ENCODE measurements at places on chromosomes 7 and 10.

DNA sequence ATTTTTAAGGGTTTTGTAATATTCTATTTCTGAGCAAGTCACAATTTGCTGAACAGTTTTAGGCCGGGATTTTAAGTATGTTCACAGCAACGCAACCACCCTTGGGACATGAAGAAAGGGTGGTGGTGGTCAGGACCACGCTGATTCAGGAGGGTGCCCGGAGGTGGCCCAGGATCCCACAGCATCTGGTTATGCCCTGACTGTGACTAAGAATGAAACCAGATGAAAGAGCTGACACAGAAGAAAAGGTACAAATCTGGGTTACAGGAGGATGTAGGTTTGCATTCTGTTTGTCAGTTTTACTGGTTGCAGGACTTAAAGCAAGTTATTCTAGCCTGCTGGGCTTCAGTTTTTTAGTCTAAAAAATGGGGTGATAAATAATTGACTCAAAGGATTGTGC, 279.7 kb downstream of the CCSER2 start:
- DNase-seq, result no peak

DNA sequence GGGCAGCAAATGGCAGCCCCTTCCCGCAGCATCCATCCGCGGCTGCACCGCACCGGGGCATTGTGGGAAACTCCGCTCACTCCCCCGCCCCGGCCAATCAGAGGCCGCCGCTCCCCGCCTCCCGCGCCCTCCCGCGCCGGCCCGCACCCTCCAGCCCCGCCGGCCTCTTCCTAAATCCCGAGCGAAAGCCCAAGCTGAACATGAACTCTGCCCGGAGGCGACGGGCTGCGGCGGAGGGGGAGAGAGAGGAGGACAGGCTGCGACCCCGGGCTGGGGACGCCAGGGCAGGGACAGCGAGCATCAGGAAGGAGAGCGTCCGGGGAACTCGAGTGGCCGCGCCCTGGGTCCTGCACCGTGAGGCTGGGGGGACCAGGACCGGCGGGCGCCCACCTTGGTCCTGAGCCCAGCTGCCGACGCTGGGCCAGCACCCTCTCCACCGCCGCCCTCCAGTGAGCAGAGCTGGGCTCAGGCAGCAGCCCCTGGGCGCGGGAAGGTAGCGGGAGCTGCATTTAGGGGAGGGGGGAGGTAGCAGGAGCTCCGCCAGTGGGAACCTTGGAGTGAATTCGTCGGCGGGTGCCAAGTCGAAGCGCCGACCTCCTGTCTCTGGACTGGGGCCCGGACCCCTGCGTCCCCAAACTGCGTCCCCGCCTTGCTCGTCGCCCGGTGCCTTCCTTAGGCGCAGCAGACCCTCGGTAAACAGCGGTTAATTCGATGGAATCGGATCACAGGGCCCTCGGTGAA, at the start of gene DGKI:
Gene DGKI (minus strand): TSS at position 148 of the 741 bp plus-strand sequence.
- no peak for DNase-seq

DNA sequence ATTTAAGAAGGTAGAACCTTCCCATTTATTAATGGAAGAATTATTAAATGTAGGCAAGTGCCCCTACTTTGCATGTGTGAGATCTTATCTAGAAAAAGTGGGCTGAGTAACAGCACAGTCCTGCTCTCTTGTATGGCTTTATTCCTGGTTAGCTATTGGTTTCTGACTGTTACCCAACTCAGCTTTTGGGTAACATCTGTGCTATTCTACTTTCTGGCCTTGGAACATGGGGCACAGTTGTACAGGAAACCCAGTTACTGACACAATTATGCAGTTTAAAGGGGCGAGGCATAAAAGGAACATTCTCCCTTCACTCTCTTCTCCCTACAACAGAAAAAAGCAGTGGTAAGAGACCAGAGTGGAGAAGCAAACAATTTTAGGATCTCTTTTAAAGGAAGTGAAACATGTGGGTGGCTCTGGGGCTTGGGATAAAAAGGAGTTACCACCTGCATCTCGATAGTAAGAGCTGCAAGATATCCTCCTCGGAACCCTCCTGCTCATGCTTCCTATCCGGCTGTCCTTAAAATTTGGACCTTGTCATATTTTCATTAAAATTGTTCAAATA, 16.0 kb downstream of the NUDT5 start:
- DNase-seq, result no peak

GRCh38 chr7:99314504-99314903, 11.2 kb upstream of the ARPC1A start:
- peak; percentile 3 for DNase-seq
